ENCODE measurements at places on chromosomes 16 and 17.

DNA sequence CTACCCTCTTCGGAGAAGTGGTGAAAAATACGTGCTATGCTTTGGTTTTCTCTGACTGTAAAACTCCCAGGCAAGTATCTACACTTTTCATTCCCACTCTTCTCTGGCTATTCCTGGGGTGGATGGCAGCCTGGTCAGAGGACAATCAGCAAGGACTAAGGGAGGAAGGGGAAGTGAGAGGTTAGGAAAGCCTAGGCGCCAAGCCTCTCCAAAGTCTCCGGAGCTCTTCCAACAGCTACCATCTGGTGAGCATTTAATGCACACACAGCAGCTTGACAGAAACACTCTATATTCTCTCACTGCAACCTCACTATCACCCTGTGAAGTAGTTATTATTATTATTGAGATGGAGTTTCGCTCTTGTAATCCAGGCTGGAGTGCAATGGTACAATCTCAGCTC is 65.1 kb downstream of the WSCD1 start:
- DNase-seq, result no peak

DNA sequence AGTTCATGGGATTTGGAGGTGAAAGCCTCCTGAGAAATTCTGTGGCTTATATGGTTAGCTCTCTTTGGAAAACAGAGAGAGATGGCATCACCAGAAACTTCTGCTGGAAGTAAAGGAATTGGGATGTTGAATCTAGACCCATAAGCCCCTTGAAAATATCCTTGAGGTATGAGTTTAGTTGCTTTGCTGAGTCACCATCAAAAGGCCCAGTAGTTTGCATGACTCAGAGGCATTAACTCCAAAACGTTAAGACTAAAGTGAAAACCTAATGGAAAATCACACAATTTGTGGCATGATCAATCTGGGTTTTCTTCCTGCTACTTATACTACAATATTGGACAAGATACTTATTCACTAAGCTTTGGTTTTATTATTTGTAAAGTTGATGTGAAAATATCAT is 349.2 kb upstream of the SALL1 start:
- no peak for DNase-seq

DNA sequence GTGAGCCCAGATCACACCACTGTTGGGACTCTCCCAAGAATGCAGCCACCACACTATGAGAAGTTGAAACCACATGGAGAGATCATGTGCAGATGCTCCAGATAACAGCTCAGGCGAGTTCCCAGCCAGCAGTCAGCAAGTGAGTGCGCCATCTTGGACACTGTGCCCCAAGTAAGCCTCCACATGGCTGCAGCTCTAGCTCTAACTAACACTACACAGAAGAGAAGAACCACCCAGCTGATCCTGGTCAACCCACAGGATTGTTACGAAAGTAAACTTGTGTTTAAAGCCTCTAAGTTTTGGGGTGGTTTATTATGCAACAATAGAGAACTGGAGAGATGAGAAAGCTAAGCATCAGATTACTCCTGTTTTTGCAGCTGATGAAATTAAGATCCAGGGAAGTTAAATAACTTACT is 25.8 kb downstream of the SLC38A7 start:
- DNase-seq, result no peak

GRCh38 chr16:12468552-12468951 is 335.1 kb downstream of the CPPED1 start:
- no peak for DNase-seq

DNA sequence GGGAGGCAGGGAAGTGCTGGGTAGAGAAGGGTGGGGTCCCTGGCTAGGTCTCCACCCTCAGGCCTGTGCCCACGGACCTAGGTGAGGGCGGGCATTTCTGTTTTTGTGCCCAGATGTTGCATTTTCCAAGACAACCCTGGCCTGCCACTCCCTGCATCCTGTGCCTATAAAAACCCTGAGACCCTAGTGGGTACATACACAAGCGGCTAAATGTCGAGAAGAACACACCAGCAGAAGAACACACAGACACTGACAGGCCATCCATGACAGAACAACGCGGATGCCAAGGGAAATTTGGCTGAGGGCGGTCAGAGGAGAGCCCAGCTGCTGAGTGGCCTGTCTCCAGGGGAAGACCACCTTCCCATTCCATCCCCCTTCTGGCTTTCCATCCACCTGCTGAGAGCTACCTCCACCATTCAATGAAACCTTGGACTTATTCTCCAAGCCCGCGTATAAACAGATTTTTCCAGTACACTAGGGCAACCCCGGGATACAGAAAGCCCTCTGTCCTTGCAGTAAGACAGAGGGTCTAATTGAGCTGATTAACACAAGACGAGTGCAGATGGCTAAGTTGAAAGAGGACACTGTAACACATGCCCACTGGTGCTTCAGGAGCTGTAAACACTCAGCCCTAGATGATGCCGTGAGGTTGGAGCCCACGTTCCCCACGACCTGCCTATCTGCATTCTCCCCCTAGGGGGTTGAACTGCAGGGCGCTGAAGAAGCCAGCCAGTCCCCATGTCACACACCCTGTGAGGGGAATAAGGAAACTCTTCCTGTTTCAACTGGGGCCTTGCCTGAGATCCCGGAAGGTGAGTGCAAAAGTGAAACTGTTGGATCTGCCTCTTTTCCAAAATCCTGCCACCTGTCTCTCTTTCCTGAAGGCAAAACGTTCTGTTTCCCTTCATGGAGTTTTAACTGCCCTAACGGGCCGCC is 147.2 kb upstream of the COX10 start:
- no peak for DNase-seq

DNA sequence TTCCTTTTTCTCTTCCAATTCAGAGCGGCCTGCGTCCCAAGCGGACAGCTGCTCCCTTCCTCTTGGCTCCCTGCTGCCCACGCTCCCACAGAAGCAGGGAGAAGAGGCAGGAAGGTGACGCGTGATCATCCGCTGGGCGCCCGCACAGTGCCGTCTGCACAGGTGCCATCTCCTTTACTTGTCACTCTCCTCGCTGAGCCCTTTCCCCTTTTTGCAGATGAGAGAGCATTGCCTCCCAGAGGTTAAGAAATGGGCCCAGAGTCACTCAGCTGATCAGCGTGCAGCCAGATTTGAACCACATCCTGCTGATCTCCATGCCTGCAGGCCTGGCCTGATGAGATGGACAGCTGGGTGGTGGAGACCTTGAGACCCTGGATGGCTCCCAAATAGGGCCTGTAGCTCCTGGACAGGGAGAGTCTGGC is 299.8 kb downstream of the SEC14L1 start:
- DNase-seq, result no peak

DNA sequence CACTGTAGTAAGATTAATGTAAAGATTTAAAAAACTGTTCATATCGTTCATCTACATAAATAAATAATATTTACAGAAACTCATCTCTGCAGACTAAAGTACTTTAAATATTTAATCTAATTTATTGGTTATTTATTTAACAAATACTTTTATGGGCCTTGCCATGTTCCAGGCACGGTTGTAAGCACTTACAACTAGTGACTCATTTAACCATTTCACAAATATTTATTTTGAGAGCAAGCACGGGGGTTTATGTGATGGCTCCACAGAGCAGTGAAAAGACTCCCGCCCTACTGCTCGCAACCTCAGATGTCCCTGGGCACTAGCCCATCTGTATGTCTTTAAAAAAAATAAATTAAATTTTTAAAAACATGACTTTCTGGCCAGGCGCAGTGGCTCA is 575.9 kb downstream of the WWOX start:
- DNase-seq, result no peak

- DNase-seq, result no peak
These were observed 8.3 kb downstream of the GSDMA start for GRCh38 chr17:39971076-39971603.

DNA sequence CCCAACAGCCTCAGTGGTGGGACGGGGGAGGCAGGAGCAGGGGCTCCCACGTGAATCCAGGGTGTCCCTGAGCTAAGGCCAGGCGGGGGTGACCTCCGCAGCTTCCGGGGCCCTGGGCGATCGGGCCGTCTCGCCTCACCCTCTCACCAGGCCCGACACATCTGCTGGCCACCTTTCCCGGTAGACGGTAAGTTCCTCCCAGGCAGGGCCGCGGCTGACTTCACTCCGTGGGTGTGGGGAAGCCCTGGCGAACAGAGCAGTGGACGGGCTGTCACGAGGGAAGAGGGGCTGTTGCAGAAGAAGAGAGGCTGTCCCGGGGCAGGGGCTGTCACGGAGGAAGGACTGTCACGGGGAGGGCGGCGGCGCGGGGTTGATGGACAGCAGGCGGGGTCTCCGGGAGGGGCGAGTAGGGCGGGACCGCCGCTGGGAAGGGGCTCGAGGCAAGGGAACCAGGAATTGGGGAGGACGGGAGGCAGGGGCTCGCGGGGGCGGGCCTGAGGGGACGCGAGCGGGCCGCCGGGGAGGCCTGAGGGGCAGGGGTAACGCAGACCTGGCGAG is 498 bp downstream of the PKMYT1 start:
- no peak for DNase-seq

- DNase-seq, result no peak
These were observed 3.3 kb downstream of the DECR2 start for GRCh38 chr16:404971-405486.

DNA sequence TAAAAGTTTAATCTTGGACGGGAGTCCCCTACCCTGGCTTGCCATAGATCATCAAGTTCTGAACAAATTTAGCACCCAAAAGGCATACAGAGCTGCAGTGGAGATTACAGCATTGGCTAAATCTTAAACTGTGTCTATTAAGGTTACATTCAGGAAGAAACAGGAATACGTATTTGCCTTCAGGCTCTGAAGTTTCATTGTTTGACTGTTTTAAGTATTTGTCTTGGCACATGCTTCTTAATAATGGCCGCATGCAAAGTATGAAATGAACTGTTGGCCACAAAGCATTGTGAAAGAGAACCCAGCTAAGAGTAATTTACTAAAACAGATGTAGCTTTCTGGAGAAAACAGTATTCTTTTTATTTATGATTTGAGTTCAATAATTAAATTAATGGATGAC is 63.9 kb upstream of the CNEP1R1 start:
- DNase-seq, result no peak

DNA sequence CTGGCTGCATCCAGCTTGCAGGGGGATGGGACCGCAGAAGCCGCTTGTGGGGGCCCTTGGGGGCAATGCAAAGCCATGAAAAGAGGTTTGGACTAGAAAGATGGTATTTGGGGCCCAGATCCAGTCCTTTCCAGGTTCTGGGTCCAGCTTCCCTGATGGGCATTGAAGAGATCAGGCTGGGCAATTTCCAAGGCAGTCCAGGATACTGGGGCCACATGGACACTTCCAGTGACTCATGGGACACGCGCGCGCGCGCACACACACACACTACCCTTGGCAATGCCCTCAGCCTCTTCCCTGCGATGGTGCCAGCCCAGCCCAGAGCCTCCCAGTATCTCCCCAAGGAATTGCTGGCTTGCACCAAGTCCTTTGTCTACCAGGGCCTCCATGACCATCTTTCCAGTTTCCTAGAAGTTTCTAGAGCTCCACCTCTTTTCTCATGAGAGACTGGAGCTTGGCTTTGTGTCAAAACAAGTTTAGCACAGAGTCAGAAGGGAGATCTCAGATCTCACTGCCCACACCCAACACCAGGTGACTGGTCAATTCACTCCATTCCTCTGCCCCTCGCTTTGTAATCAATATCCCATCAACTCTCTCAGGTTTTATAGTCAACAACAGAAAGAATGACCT is 44.3 kb downstream of the WNT3 start:
- DNase-seq, result no peak

- peak; percentile 30 for DNase-seq
These were observed at the start of gene LITAF for GRCh38 chr16:11586856-11587642. Gene LITAF (minus strand): TSS chr16:11586919. CDS start chr16:11556730, 30,189 bp downstream.

DNA sequence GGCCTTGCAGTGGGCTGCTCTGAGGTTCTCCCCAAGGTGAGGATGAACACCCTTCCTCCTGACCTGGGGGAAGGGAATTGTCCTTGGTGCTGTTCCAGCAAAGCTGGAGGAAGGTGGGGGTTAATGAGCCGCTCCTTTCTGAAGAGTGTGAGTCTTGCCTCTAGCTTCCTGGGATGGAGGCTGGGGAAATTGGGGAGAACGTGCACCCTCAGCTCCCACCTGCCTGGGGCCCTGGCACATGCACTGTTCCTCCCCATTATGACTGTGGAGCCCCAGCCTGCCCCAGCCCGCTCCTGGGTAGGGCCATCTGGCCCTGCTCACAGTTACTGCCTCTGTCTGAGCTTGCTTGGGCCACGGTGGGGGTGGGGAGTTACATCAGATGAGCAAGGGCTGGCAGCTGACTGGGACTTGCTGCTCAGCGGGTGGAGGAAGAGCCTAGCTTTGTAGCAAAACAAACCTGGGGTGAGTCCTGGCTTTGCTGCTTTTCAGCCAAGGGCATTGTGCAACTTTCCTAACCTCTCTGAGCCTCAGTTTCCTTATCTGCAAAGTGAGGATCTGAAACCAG is 11.1 kb downstream of the TNS4 start:
- no peak for DNase-seq

- no peak for DNase-seq
These were observed 16.6 kb downstream of the ENGASE start for GRCh38 chr17:79091226-79091670.

- no peak for DNase-seq
These were observed 10.4 kb upstream of the HOXB13 start for GRCh38 chr17:48738803-48739526.

DNA sequence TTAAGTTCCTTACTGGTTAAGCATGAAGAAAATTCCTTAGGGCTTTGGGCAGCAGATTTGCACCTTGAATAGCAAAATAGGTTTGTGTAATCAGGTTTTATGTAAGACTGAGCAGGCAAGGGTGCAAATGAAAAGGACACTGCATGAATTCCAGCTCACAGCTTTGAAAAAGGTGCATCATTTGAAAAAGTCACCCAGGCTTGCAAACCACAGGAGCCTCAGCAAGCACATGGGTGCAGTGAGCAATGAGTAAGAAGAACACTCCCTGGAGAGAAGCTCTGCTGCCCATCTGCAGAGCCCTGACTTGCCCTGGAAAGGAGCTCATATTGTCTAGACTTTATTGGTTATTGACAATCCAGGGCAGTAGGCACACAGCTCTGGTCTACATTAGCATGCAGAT is 165.6 kb upstream of the KCNJ16 start:
- no peak for DNase-seq

DNA sequence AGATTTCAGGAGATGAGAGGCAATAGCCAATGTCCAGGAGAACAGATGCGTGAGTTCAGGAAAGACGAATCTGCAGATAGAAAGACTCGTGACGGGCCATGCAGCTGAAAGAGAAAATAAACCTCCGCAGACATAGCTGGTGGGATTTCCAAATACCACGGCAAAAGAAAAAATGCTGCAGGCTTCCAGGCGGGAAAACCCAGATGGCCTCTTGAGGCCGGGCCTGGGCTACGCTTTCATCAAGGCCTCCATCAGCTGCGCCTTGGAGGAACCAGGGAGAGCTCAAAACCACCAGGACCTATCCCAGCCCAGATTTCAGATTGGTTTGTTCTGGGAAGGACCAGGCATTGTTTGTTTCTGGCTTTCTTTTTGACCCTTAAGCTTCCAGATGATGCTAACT is 16.7 kb downstream of the CCDC40 start:
- no peak for DNase-seq

DNA sequence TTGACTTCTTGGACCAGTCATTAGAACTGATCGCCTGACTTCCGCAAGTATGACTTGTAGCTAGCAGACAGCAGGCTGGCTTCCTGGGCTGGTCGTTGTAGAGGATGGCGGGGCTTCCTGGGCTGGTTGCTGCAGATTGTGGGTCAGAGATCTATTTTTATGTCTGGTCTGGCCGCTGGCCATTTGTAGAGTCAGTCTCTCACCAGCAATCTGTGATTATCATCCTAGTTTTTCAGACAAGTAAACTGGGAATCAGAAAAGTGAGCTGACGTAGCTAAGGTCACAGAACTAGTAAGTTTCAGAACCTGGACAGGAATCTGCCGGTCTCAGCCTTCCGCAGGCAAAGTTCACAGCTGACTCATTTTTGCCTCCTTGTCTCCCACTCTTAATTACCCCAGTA is 19.1 kb downstream of the GPR142 start:
- no peak for DNase-seq

GRCh38 chr16:27083861-27084261 is 17.1 kb downstream of the C16orf82 start:
- DNase-seq, result no peak
